B cell (primary cell): ENCODE measurements at places on chromosomes 12 and 14. TPM values are rescaled to one million over a fixed set of nuclear protein-coding genes. Genes with fewer than 3 reads are reported as not detected.

The CRACR2A gene
- 26.1 and 26.8 TPM in 2 replicates for total RNA-seq

The TMPRSS12 gene
- not detected in 2 replicates for total RNA-seq

The CD27 gene
- 116 TPM in 2 replicates for total RNA-seq

The NRDE2 gene
- 35.8 and 37.7 TPM in 2 replicates for total RNA-seq

The KRT73 gene
- not detected in 2 replicates for total RNA-seq

The MMP19 gene
- 0.12 and 0.42 TPM in 2 replicates for total RNA-seq

The LRP1-AS gene
- total RNA-seq: not detected in 2 replicates

The ANO2 gene
- total RNA-seq: not detected in 2 replicates

The CMKLR1 gene
- 0.49 and 0.54 TPM in 2 replicates for total RNA-seq

The FGF6 gene
- total RNA-seq: not detected in 2 replicates

The IL31 gene
- not detected in 2 replicates for total RNA-seq

The NEUROD4 gene
- total RNA-seq: not detected in 2 replicates

The USP44 gene
- 7.0 and 7.1 TPM in 2 replicates for total RNA-seq

GRCh38 chr14:99995700-99996356 lies 69.4 kb upstream of the EVL start:
- peak; percentile 87 for DNase-seq

DNA sequence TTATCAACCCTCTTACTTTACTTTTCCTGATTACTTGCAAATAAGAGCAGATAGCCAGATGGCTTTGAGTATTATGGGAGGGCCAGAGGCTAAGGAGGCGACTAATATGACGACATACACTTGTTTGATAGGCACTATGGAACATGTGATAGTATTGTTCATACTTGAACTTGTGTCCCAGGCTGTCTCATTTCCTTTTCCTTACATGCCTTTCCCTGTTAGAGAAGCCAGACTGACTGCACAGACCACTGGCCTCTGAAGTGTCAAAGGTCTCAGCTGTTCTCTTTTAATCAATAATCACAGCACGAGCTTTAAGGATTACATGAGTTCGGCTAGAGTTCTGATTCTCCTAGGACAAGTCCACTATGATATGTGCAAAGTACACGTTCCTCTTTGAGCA lies 326.0 kb downstream of the PRKD1 start:
- DNase-seq: no peak

- no peak for DNase-seq
Observed at GRCh38 chr12:53217051-53217930, 10.2 kb upstream of the ITGB7 start.

GRCh38 chr12:69284131-69284530 lies 44.8 kb downstream of the CPSF6 start:
- peak; percentile 29 for DNase-seq

DNA sequence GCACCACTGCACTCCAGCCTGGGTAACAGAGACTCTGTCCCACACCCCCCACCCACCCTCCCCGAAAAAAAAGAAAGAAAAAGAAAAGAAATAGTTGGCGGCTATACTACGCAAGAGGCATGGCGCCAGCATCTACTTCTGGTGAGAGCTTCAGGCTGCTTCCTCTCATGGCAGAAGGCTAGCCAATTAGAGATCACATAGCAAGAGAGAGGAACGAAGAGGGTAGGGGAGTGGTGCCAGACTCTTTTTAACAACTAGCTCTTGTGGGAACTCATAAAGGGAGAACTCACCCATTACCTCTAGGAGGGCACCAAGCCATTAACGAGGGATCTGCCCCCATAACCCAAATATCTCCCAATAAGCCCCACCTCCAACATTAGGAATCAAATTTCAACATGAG lies 6.2 kb downstream of the DENND5B start:
- no peak for DNase-seq

DNA sequence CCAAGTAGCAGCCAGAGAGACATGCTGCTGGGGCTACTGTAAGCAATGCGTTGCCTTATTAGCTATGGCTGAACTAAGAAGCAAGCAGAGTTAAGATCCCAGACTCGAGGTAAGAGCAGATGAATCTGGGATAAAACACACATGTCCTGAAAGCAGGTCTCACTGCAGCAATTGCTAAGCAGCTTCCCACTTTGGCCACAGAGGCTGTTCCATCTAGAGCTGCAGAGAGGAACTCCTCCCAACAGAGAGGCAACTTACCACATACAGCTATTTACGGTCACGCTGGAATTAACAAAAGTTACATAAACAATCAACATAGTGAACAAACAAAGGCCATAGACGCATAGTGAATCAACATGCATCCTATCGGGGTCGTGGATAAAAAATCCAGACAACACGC lies 90.2 kb downstream of the KSR2 start:
- no peak for DNase-seq

GRCh38 chr14:59882957-59883356 lies 12.4 kb upstream of the RTN1 start:
- DNase-seq: no peak

- DNase-seq: no peak
Observed at GRCh38 chr12:80745851-80746505, 29.3 kb downstream of the MYF5 start.

DNA sequence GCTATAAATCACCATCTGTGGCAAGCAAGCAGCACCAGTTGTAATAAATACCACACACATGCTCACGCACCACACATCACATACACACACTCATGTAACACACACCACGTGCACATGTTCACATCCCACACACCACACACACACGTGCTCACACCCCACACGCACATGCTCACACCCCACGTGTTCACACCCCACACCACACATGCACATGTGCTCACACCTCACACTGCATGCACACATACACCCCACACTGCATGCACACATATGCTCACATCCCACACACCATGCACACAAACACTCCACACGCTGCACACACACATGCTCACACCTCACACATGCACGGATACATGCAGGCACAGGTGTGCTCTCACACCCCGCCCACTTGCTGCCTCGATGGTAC lies 22.9 kb upstream of the ANKLE2 start:
- DNase-seq: no peak

DNA sequence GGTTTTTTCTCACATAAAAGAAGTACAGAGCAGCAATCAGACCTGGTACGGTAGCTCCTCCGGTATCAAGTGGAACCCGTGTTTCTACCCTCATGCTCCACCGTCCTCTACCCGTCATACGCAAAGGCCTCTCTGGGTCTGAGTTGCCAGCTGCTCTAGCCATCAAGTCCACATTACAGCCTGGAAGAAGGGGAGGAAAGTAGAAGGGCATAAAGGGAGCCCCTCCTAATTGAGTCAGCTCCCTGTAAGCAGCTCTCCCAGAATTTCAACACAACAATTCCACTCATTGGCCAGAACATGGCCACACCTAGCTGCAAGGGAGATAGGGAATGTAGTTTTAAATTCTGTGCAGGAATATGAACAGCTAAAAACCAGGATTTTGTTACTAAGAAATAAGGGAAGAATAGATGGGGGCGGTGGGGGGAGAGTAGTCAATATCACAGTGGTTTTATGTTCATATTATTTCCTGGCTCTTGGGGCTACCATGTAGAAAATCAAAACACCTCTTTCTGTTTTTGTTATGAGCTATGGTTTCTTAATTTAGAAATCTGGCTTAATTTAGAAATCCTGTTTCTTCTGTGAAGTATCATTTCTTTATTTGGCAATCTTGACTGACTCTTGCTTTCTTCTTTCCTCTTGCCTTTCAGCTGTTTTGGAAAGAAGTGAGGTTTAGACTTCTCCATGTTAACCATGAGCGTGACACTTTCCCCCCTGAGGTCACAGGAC lies 103.9 kb downstream of the AKAP6 start:
- DNase-seq: no peak

DNA sequence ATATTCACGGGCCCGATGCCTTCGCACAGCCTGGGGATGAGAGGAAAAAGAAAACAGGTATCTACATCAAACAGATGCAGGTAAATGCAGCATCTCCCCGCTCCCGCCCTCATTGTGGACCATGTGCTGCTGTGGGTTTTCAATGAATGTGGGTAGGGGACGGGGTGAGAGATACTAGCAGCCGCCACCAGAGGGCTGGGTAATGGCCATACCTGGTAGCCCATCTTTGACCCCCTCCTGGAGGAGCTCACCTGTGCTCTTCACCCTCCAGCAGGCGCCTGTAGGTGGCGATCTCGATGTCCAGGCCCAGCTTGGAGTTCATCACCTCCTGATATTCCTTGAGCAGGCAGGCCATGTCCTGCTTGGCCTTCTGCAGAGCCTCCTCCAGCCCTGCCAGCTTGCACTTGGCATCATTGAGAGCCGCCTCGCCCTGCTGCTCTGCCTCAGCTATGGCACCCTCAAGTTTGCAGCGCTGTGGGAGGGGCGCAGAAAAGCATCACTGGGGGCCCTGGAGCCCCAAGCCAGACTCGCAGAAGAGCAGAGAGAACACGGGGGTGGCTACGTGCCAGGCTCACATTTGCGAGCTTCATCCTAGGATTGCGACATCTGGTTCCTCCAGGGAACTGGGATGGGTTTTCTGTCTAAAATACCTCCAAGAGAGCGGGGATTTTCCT lies 10.2 kb downstream of the KRT82 start:
- DNase-seq: no peak

DNA sequence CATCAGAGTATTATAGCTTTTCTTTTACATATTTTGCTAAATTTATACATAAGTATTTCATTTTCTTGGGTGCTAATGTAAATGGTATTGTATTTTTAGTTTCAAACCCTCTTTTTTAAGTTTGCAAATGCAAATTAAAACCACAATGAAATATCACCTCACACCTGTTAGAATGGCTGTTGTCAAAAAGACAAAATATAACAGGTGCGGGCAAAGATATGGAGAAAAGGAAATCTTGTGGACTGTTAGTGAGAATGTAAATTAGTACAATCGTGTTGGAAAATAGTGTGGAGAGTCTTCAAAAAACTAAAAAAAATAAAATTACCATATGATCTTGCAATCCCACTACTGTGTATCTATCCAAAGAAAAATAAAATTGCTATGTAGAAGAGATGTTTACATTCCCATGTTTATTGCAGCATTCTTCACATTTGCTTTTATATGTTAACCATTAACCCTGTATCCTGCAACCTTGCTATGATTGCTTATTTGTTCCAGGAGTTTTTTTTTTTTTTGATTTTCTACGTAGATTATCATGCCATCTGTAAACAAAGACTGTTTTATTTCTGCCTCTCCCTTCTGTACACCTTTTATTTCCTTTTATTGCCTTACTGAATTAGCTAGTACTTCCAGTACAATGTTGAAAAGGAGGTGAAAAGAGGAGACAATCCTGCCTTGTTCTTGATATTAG lies 405.4 kb upstream of the MIS18BP1 start:
- no peak for DNase-seq

- DNase-seq: no peak
Observed at GRCh38 chr14:87449016-87449415, 544.0 kb downstream of the GALC start.

DNA sequence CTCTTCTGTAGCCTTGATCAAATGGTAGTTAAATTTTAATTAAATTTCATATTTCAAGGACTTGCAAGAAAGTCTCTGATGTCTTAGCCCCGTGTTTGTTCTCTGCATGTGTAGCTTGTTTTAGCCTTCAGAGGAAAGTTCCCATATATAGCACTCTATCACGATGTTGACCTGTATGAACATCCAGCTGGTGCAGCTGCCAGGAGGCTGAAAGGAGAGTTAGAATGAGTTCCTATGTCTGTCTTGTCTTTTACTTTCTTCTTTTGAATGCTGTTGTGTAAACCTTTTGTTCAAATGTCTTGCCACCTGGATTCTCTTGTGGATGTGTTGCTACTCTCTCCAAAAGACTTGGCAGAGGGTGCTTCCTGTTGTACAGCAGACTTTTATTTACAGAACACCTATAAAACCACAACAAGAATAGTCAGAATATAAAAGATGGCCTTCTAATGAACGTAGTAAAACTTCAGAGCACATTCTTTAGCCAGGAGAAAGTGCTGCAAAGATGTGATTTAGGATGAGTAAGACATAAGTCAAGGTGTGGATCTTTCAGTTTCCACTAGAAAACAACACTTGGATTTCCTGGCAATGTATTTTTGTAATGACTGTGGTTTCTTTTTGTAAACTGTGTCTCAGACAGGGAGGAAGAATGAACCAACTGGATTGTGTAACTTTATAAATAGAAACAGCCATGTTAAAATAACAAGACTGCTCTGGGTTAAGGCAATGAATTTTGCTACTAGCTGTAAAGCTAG lies 17.2 kb downstream of the NAV3 start:
- DNase-seq: no peak

DNA sequence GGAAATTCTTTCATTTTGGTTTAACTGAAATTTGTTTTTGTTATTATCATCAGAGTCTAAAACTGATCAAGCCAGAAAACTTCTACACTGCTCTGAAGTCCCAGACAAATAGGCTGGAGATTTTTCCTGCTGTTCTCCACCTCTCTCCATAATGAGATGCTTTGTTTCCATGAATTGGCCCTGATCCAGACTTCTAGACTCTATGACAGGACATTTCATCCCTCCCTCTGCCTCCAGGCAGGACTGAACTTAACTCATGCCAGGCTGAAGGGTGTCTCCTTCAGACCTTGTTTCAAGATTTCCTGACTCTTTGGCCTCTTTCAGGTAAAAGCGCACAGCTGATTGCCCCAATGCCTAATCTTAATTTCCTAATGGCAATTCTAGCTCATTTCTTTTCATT lies 69.1 kb upstream of the HOXC13 start:
- no peak for DNase-seq

- DNase-seq: no peak
Observed at GRCh38 chr12:2998789-2999264, 39.6 kb downstream of the TEAD4 start.

DNA sequence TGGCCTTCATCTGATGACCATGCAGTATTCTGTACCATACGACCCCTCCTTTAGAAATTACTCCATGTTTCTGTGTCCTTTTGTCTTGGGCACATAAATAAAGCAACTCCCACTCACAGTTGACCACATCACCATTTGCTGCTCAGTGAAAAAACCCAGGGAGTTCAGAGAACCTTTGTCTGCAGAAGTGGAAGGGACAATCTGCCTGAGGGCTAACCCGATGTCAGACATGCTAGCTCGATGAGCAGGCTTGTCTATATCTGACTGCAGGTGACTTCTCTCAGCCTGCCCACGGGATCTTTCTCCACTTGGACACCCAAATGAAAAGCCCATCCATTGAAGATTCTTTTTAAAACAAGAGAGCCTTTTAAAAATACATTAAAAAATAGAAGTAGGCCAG lies 45.7 kb upstream of the GRIP1 start:
- DNase-seq: no peak

DNA sequence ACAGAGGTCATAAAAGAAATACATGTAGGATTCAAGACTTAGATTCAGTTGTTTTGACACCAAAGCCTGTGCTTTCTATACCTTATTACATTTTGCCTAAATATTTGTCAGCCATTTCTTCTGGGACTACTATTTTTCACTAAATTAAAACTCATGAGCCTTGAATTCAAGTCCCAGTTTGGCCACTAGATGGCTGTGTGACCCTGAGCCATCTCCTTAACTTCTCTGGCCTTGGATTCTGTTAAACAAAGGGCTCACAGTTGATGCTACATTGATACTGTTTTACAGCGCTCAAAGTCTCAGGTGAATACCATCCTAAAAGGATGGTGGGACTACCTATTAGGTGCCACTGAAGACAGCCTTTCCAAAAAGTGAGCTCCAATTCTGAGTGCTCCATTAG lies 39.6 kb upstream of the CCDC198 start:
- DNase-seq: no peak
